ENCODE measurements at places on chromosomes 16 and 17.

DNA sequence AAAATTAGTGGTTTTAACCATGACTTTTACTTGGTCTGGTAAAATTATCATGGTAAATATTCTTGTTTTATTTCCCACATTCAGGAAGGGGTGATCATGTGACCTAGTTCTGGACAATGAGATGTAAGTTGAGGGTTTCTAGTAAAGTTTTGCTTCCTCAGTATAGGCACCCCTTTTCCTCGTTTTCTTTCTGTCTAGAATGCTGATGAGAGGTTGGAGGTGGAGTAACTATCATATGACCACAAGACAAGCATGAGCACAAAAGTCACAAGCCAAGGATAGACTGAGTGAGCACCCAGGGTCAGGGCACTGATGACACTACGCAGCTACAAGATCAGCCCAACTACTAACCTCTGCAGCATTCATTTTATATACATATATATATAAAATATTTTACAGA, 53.9 kb downstream of the MYO1D start:
- no peak for DNase-seq

GRCh38 chr17:3956327-3956957, 7.8 kb downstream of the ATP2A3 start:
- no peak for DNase-seq

DNA sequence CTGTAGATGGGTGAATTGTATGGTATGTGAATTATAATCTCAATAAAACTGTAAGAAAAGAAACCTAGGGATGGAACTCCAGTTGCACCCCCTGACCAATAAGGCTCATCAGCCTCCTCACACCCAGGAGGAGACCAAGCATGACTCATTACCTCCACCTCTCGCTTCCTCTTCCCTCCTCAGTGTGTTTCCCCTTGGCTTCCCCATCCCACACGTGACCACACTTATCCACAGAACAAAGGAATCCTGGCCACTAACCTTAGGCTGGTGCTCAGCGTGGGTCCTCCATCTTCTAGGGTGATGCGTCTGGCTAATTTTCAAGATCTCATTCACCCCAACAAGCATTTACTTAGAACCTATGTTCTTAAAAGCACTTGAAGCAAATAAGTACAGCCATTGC, 36.2 kb upstream of the MAP3K14 start:
- DNase-seq, result peak; percentile 33

GRCh38 chr17:20094777-20095176, 85.6 kb downstream of the SPECC1 start:
- no peak for DNase-seq
